ENCODE measurements at places on chromosomes 2 and 18.

DNA sequence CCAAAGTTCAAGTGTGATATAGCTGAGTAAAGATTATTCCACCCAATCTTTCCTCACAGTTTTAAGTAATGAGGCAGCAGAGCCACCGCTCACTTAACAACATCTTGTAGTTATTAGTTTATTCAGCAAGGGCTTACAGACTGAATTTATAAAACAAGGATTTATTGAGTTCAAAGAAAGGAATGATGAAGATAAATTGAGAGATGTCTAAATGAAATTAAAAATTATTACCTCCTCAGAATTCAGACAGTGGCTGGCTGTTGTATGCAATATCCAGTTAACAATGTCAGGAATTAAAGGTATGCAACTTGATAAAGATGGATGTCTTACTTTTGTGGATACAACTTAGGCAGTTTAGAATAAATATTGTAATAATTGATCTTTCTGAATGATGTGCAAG lies 927.3 kb upstream of the CDH2 start:
- no peak for DNase-seq

DNA sequence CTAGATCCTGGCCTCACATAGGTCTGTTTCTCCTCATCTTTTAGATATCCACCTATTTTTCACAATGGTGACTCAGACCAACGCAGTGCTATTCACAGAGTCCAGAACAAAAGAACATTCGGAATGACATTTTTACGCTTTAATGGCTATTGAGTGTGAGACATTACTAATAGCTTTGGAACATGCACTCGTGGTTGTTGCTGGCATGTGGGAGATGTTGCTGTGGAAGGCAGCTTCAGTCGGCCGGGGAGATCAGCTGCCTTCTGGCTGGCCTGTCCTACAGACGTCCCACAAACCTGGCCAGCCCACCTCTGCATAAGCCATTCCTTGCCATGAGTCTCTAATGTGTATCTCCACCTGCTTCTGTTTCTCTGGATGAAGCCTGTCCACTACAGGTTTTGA lies 3.4 kb downstream of the MBP start:
- no peak for DNase-seq

GRCh38 chr2:45289997-45290709 lies 280.9 kb upstream of the SIX2 start:
- DNase-seq = no peak

DNA sequence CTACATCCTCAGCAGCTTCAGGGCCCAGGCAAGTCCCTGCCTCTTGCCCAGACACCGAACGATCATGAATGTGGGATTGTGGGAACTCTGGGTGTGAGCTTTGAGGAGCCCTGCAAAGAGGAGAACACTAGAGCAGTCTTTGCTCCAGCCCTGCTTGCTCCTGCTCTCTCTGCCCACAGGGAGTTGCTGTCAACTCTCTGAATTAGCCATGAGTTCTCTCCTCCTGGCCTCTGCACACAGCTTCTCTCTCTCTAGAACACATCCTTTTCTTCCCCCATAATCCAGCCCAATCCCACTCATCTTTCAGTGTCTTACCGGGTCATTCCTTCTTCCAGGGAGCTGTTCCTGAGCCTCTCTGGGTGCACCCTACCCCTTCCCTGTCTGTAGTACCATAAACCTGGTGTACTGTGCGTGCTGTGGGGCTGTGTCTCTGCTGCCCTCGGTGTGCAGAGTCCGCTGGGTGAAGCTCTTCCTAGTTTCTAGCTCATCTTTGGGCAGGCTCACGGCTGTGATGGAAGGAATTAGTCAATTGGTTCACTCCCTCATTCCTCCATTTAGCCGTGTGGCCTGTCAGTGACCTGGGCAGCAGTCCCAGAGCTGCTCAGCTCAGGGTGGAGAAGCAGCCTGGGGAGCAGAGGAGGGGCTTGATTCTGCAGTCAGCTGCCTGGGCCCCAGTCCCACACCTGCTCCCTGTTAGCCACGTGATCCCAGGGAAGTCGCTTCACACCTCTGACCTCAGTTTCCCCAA lies 132.9 kb upstream of the HDAC4 start:
- DNase-seq = peak; percentile 12

DNA sequence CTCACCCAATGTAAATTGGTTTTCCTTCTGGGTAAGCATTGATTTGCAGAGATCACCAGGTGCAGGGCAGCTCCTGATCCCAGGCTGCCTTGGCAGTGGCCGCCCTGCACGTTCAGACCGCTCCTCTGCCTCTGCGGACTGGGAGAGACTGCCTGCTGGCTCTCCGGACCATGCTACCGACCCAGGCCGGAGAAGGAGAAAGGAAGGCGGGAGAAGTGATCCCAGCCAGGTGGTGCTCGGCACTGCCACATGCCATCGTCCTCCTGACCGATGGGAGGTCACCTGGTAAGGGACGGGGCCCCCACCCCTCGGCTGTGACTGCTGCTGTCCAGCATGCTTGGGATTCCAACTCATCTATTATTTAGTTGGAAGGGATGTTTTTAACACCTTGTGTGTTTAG lies 108.1 kb upstream of the POU3F3 start:
- no peak for DNase-seq

DNA sequence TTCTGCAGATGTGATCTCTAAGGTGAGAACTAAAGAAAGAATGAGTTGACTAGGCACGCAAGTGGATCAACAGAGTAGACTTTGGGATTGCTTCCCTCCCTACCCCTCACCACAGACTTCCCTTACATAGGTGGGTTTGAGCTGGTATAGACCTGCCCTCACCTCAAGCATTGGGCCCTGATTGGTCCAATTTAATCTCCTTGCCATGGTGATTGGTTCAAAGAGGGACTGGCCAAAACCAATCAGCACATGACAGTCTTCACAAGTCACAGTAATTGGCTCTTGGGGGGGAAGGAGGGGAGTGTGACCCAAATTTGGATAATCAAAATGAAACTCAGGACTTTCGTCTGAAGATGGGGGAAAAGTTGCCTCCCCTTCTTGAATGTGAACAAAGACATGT lies 36.6 kb upstream of the LNPK start:
- no peak for DNase-seq

GRCh38 chr2:56133931-56134629 lies 49.7 kb upstream of the CCDC85A start:
- DNase-seq = no peak

DNA sequence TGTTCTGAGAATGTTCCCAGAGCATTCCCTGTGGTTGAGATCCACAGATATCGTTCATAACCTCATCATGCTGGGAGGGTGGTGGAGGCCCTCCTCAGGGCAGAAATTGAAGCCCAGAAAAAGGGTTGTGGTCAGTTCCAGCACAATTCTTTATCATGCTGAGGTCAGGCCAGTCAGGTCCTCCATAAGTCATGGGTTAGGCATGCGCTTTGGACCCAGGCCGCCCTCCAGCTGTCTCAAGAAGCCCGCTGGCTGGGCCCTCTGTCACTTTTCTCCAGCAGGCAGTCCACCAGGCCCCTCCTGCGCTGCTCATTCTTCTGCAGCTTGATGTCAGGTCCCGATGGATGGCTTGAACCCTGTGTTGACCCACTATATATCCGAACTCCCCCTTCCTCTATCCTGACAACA lies 151.1 kb upstream of the NT5C1B start:
- no peak for DNase-seq

GRCh38 chr2:119488245-119489214 lies 35.8 kb downstream of the SCTR start:
- DNase-seq = no peak

- DNase-seq = no peak
These were observed 131.4 kb upstream of the HAAO start for GRCh38 chr2:42923580-42924417.

DNA sequence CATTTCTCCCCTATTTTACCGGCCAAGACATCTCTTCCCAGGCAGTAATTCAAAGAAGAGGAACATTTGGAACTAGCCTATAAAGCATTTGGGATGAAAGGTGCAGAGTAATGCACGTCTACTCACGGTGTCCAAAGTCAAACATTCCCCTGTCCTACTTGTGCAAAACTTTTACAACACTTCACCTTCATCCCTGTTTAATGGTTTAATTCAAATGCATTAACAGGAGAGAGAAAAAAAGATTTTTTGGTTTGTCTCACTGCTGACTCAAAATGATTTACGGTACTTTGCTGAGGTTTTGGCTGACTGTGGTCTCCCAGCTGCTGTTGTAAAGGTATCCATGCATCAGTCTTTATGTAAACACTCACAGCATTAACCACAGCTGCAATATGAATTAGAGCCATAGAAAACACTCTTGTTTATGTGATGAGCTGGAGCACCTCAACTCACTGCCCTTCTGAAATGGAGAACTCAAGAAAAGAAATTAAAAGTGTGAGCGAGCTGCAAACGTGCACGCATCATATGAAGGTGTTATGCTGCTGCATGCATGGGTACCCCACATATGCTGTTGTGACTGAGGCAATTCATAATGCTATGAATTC lies 220.5 kb downstream of the PIEZO2 start:
- no peak for DNase-seq

GRCh38 chr2:172968061-172968469 lies 107.6 kb upstream of the MAP3K20 start:
- peak; percentile 83 for DNase-seq

DNA sequence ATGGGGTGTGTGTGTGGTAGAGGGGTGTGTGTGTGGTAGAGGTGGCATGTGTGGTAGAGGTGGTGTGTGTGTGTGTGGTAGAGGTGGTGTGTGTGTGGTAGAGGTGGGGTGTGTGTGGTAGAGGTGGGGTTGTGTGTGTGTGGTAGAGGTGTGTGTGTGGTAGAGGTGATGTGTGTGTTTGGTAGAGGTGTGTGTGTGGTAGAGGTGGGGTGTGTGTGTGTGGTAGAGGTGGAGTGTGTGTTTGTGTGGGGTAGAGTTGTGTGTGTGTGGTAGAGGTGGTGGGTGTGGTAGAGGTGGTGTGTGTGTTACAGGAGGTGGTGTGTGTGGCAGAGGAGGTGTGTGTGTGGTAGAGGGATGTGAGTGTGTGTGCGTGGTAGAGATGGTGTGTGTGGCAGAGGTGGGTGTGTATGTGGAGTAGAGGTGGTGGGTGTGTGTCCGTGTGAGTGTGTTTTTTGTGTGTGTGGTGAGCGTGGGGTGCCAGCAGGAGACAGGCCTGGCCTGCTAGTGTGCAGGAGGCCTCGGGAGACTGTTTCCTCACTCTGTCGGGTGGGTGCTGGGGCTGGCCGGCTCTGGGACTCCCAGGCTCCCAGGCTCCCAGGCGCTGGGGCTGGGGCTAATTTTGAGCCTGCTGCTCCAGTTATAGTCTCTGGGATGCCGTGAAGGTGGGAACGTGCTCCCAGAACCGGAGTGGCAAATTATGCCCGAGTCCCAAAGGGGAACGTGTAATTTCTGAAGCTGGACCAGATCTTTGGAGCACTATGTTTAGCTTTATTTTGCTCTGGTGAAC lies 165.2 kb downstream of the DYSF start:
- DNase-seq = no peak

DNA sequence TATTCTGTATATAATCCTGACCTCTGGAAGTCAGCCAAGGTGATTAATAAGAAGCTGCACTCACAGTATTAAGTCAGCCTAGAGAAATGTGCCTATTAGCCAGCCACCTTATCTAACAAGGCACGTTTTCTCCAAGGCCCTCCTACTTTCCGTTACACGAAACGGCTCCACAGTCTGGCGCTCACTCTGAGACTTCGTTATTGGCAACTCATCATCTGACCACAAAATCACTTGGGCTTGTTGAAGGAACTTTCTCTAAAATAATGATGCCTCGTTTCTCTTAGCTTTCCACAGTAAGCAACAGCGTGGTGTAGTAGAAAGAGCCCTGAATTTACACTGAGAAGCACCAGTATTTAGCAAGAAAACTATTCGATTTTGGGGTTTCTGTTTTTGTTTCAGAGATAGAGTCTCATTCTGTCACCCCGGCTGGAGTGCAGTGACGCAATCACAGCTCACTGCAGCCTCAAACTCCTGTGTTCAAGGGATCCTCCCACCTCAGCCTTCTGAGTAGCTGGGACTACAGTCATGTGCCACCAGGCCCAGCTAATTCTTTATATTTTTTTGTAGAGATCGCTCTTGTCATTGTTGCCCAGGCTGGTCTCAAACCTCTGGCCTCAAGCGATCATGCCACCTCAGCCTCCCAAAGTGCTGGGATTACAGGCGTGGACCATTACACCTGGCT lies 53.6 kb upstream of the SLC14A1 start:
- DNase-seq = peak; percentile 72

- no peak for DNase-seq
These were observed 297.6 kb upstream of the STON1 start for GRCh38 chr2:48232351-48232750.

GRCh38 chr2:216300906-216301305 lies 71.4 kb downstream of the MARCHF4 start:
- DNase-seq = no peak

- no peak for DNase-seq
These were observed 116.8 kb upstream of the ODC1 start for GRCh38 chr2:10564876-10565445.

GRCh38 chr2:116491292-116491691 lies 1323.2 kb upstream of the DDX18 start:
- no peak for DNase-seq

- no peak for DNase-seq
These were observed 12.1 kb downstream of the YES1 start for GRCh38 chr18:799943-800342.

DNA sequence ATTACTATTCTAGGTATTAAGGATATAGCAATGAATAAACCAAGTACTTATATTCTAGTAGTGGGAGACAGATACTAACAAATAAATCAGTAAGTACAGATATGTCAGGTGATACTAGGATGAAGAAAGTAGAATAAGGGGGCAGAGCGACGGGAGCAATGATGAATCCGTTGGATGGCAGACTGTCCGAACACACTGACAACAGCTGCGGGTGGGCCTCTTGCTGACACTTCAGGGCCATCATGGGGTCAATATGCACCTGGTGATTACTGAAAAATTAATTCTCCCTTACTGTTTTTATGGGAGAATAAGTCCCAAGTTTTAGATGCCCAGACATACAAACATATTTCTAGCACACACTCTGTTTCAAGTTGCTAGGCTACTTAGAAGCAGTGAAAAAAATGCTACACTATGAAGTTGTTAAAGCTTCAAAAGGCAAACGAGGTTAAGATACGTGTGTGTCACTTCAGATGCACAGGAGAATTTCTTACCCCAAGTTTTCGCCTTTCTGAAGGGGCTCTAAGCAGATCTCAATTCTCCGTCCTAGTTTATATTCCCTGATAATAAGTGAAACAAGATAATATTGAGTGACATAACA lies 78.7 kb downstream of the USP40 start:
- DNase-seq = no peak

GRCh38 chr2:237122214-237122666 lies 36.6 kb downstream of the COPS8 start:
- DNase-seq = peak; percentile 70

- DNase-seq = peak; percentile 35
These were observed 35.8 kb downstream of the PPIG start for GRCh38 chr2:169619946-169620345.

- no peak for DNase-seq
These were observed 30.3 kb downstream of the ASAP2 start for GRCh38 chr2:9236867-9237266.

DNA sequence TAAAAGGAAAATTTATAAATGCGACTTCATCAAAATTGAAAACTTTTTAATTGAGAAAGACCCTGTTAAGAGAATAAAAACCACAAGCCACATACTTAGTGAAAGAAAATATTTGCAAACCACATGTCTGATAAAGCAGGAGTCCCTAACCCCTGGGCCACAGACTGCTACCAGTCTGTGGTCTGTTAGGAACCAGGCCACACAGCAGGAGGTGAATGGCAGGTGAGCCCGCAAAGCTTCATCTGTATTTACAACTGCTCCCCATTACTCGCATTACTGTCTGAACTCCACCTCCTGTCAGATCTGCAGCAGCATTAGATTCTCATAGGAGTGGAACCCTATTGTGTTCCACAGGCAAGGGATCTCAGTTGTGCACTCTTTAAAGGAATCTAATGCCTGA lies 95.5 kb upstream of the CRACDL start:
- DNase-seq = no peak

GRCh38 chr18:49168281-49168985 lies 217.7 kb upstream of the SMAD7 start:
- no peak for DNase-seq

GRCh38 chr2:239657992-239658391 lies 257.2 kb upstream of the HDAC4 start:
- DNase-seq = no peak
